Activated CD8-positive, alpha-beta memory T cell treated with anti-CD3 and anti-CD28 coated beads, Interleukin-2, amount 10 ng/mL, durations not matched to agents 7 days and 5 days (primary cell): ENCODE measurements at places on chromosomes 16 and 17.
A peak's percentile ranks its signal among the peaks of the same experiment; 100 is the strongest.

DNA sequence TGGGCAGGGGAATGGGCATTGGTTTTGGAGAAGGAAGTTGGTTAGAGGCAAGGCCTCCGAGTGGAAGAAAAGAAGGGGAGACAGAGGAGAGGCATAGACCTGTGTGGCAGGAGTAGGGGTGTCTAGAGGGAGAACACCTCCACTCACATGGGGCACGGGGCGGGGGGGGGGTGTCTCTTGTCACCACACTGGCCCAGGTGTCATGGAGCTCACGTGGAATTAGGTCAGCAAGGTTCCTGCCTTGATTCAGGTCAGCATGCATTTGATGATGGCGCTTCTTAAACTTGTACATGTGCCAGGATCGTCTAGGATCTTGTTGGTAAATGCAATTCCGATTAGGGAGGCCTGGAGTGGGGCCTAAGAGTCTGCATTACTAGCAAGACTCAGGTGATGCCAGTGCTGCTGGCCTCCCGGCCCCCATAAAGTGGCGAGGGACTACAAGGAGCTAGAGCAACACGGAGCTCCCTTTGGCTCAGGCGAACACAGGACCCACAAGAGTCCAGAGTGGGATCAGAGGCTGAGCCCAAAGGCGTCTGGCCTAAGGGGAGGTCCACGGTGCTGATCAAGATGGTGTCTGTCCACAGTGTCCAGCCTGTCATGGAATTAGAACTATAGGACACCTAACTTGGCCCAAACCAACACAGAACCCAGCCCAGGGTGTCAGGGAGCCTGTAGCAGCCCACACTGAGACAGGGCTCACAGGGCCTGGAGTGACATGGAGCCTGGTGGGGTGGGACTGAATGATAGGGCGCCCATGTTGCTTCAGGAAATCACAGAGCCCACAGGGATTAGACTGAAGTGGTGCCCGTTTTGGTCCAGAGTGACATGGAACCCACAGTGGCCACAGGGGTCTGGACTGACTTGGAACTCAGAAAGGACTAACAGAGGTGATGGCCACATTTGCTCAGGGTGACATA lies 16.7 kb downstream of the EPOP start:
- DNase-seq = no peak

GRCh38 chr17:77466596-77467223 lies 325.9 kb downstream of the SEC14L1 start:
- no peak for DNase-seq

DNA sequence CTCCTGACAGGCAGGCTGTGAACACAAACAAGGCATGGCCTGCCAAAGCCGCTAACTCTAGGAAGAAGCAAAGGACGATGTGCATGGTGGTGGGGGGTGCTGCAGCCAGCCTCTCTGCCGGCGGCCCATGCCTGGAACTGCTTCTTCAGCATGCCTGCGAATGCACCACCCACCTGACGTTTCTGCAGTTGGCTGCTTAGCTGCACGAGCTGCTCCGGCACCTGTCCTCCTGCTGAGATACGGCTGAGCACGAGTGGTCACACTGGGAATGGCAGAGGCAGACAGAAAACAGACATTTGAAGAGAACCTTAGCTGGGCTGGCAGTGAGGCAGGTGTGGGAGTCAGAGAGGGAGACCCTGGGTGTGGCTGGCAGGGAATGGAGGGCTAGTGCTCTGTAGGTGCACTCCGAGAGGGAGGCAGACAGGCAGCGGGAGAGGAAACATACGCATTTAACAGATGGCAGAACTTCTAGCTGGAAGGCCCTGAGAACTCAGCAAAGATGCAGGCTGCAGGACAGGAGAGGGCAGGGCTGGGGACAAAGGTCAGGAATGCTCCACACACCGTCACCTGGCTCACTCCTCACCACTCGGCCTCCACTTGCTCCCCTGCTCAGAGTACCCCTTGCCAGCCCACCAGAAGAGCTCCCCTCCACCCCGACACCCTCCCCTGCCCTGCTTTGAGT lies 5.2 kb downstream of the FLCN start:
- DNase-seq = no peak

- no peak for DNase-seq
Measured at GRCh38 chr16:50244504-50245416, 21.6 kb upstream of the ADCY7 start.

GRCh38 chr16:21656795-21657768 lies 4.7 kb upstream of the IGSF6 start:
- peak; percentile 56 for DNase-seq

- DNase-seq = peak; percentile 77
Measured at GRCh38 chr17:30378241-30378824, 394 bp upstream of the CPD start.

DNA sequence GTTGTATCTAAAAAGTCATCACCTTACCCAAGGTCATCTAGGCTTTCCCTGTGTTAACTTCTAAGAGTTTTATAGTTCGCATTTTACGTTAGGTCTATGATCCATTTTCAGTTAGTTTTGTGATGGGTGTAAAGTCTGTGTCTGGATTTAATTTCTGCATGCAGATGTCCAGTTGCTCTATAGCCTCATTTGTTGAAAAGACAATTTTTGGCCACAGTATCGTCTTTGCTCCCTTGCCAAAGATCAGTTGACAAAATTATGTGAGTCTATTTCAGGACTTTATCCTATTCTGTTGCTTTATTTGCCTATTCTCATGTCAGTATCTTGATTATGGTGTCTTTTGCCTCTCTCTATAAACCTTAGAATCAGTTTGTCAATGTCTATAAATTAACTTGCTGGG lies 85.1 kb downstream of the METRNL start:
- no peak for DNase-seq

DNA sequence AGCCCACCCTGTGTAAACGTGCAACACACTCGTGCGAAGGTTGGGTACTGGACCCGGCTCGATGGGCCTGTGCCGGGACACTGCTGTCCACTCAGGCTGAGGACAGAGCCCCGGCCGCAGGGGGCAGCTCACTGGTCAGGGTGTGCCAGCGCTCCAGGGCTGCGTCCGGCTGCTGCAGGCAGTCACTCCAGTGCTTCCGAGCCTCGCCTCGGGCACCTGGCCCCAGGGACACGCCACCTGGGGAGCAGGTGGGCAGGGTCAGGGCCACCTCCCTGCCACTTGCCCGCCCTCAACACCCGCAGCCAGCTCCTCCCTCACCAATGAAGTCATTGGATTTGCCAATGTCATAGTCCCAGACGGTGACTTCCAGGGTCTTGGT lies 4.7 kb downstream of the DOC2A start:
- DNase-seq = no peak

DNA sequence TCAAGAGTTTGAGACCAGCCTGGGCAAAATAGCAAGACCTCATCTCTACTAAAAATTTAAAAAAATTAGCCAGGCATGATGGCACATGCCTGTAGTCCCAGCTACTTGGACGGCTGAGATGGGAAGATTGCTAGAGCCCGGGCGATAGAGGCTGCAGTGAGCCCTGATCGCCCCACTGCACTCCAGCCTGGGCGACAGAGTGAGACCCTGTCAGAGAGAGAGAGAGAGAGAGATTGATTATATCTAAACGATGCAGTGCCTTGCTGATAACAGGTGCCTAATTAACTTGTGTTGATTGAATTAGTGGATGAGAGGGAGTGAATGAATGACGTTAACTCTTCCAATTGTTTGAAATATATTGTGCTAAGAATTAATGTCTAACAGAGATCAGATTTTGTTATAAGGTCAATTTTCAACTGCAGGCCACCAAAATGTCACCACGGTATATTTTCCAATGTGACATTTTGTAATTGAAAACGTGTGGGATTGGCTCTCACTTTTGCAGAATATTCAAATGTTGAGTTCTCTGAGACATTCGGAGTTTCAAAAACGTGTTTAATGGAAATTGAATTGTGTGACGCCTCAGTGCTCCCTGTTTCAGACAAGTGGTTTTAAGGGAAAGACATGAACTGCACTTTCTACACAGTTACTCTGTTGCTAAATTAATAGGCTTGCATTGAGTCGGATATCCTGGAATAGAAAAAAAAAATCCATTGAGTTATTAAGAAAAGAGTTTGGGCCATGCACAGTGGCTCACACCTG lies 53.6 kb downstream of the ABAT start:
- no peak for DNase-seq

DNA sequence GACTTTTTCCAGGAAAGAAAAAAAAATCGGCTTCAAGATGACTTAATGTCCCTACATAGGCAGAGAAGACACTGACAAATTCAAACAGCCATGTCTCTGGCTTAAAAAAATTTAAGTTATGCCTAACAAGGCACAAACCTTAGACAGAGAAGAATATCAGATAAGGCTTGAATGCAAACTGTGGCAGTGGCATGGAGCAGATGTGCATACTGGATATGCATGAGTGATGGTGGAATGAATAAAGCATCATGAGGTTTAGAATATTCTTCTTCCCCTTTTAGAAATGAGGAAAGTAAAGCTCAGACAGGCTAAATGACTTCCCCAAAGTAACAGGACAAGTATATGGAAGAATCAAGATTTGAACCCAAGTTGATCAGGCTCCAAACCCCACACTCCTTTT lies 23.2 kb upstream of the WSCD1 start:
- no peak for DNase-seq

GRCh38 chr16:53775106-53775820 lies 71.3 kb downstream of the FTO start:
- no peak for DNase-seq
